ENCODE measurements at places on chromosomes 5 and 9.

GRCh38 chr5:156971848-156972525, 9.0 kb upstream of the TIMD4 start:
- no peak for DNase-seq

- no peak for DNase-seq
Measured at GRCh38 chr5:24094081-24094679, 550.6 kb downstream of the CDH10 start.

DNA sequence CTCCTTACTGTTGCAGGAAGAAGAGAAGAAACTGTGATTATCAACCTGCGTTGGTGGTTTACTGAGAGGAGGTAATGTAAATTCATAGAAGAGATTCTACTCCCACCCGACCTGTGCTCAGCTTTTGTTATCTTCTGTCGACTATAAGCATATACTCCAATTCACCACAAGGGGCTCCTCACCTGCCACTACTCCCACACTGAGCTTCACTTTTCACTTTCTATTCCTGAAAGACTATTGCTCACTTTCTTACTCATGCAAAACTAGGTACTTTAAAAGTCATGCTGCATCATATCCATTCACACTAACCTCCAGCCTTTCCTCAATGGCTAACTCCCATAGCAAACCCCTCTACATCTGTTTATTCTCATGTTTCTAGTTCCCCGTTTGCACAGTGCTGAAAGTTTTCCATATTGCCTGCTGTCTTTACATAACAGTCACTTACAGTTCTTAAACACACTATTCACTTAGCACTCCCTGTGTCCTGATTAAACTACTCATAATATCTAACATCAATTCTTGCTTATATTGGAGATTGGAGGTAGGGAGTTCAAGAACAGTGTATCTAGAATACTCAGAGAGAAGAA, 1062.6 kb downstream of the NR2F1-AS1 start:
- no peak for DNase-seq

DNA sequence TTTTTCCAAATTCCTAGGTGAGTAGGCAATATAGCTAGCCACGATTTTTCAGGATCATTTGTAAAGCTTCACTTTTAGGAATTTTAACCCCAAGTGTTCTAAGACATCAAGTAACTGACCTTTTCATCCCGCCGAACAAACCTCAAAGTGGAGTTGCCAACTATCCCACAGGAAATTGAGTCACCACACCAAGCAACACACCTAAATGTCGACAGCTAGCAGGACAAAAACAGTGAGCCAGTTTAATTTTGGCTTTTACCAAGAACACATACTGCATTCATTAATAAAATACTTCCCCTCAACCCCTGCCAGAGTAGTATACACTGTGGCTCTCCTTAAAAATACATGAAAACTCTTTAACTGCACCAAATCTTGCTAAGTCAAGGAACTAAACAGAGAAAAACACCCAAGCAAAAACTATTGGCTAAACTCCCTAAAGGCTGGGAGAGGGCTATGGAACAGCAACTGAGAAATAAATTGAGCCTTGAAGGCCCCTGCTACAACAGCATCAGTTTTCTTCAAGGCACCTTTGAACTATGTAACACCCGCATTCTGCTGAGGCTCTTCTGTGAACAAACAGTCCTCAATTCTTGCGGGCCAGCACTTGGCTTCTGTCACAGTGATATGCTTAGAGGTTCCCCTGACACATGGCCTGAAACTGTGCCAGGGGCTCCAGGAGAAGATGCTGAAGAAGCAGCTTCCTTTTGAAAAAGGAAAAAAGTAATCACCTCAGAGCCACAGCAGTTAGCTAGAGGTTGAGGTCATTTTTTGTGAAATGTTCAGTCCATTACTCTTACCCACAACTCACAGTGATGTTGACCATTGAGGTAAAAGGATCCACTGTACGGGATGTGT, 459.6 kb downstream of the RAB3C start:
- no peak for DNase-seq

GRCh38 chr9:124348363-124348762, 66.9 kb downstream of the PSMB7 start:
- DNase-seq: no peak
